ENCODE measurements at places on chromosomes 4 and X.

- no peak for DNase-seq
Measured at GRCh38 chr4:142812091-142812490, 34.0 kb downstream of the INPP4B start.

DNA sequence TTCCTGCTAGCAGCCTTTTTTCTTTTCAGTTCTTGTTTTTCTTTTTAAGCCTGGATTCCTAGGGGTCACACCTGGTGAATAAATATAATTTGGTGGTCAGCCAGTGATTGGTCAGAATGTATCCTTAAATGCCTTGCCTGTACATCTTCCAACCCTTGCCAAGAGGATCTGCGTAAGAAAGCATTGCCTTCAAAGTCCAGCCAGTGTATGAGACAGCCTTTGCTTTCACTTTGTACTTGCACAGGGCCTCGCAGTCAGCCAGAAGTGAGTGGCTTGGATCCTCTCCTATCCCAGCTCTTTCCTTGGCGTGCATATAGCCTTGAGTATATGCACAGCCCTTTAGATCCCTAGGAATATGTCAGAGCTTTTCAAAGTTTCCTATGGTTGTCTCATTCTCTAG, 22.2 kb downstream of the KANTR start:
- no peak for DNase-seq

- no peak for DNase-seq
Measured at GRCh38 chrX:5307416-5307815, 921.3 kb downstream of the NLGN4X start.

DNA sequence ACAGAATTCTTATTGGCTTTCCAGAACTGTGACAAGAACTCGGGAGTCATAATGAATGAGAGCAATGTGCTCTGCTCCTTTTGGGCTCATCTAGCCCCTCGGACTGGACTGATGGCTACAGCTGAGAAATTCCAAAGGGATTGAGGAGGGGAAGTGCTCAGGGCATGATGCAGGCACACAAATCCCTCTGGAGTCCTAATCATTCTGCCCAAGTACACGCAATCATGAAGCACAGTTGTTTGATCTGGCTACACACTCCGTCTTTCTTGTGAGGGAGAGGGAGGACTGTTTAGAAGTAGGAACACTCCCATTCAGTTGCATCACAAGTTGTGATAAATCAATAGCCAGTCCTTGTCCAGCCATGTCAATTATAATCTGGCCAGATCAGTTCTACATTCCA, 237.5 kb downstream of the COL25A1 start:
- no peak for DNase-seq

DNA sequence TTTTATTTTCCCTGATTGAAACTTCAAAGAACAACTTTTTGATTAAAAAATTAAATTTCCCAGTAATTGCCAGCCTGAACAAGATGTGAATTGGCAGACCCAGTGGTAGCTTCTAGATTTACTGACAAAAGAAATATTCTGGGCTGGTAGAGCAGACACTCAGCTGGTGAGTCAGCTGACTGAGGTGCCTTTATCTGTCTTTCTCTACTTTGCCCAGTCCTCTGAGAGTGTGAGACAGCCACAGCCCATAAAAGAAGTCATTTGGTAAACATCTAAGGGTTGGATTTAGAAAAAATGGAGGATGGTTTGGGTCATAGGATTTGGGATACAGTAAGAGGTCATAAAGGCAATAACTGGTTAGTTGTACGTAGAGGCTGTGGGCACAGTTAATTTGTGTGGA, 54.5 kb downstream of the CCSER1 start:
- no peak for DNase-seq

DNA sequence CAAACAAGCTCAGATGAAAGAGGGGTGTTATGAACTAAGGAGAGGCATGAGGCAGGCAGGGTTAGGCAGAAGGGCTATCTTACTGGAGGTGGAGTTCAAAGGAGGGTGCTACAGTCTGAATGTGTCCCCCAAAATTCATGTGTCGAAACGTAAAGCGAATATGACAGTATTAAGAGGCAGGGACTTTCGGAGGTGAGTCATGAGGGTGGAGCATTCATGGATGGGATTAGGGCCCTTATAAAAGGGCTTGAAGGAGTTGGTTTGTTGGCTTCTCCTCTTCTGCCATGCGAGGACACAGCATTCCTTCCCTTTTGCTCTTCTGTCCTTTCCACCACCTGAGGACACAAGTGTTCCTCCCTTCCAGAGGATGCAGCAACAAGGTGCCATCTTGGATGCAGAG, 22.9 kb downstream of the APLN start:
- DNase-seq: no peak

DNA sequence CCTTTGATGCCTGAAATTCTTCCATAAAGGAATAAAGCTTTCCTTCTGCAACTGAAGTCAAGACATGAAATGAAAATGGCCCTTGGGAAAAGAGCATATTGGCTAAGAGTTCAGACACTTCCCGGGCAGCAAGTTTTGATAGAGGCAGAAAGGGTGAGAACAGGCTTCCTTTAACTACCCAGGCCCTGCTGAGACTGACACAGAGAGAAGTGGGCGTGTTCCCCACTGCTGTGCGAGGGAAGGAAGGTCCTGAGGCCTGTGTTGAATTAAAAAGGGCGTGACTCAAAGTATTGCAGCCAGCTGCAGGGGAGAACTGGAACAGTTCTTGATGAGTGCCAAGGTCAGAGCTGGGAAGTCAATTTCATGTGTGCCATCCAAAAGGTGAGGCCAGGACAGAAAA, 33.9 kb upstream of the ADGRG2 start:
- no peak for DNase-seq

DNA sequence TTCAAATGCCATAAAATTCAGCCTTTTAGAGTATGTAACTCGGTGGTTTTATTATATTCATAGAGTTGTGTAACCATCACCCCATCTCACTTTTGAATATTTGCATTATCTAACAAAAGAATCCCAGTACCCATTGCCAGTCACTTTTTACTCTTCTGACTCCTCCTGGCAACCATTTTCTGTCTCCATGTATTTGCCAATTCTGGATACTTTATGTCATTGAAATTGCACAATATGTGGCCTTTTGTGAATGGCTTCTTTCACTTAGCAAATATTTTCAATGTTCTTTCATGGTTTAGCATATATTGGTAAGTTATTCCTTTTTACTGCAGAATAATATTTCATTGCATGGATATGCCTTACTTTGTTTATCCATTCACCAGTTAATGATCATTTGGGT, 79.9 kb downstream of the SLIT2 start:
- DNase-seq: no peak

DNA sequence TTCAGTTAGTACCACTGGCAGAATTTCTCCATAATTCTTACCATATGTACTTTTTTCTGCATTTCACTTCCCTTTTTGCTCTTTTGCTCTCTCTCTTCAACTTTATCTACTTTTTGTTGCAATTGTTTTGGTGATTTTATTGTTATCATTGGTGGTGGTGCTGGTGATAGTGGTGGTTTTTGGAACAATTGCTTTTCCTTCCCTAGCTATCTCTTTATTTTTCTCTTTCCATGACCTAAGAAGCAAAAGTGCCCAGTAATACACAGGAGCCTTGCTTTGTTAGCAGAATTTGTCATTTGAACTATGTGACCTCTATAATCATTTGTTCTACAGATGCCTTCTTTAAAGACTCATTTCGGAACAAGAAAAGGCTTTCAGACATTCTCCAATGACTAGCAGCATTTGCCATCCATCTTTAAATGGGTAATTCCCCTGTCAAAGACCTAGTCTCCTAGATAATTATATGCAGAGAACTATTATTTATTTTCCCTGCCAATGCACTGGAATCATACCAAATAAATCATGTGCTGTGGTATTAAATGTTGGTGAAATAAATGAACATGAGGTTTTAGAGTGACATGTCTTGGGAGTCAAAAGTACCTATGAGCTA, 154.5 kb downstream of the GASK1B start:
- DNase-seq: no peak

All from activated T-cell treated with anti-CD3 and anti-CD28 coated beads for 4 hours (primary cell).